ENCODE measurements at places on chromosomes 5 and 9. TPM values are rescaled to one million over a fixed set of nuclear protein-coding genes. Genes with fewer than 3 reads are reported as not detected.
A peak's percentile ranks its signal among the peaks of the same experiment; 100 is the strongest.

DNA sequence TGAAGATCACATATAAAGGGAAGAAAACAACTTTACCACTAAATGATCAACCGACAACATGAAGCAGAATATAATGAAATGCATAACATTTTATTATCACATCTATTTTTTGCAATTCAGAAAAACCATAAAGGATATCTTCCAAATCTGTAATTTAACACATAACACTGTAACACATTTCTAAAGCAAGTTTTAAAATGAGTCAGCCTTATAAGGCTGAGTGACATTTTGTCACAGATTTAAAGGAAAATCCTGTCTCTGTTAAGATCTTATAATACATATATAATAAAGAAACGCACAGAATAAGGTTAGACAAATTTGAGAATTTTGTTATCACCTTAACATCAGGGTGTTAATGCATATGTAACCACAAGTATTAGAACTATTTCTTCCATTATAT is 198.4 kb upstream of the RASA1 start:
- peaks cover 5% of the 10 kb centered on the region for H3K4me1 ChIP-seq
- no peak overlapping the region for H3K27ac ChIP-seq
- no peak for DNase-seq
- no peaks in the 10 kb centered on the region for H3K27me3 ChIP-seq
- H3K36me3 ChIP-seq = no peaks in the 10 kb centered on the region

DNA sequence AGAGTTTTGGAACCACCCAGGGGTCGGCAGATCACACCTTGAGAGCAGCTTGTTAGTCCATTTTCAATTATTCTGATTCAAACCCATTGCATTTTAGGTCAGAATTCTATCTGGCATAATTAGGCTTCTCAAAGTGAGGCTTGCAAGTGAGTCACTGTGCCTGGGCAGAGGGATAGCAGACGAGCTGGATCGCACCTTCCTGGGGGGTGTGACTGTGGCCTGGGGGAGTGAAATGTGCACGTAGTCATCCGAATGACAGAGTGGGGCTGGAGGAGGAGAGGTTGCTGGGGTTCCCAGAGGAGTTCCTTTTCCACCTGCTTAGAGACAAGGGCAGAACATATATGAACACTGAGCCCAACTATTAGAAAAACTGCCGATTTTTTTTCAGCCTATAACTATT is 31.7 kb downstream of the SPACA9 start:
- no peaks in the 10 kb centered on the region for H3K27me3 ChIP-seq
- no peak for DNase-seq
- peaks cover 35% of the 10 kb centered on the region for H3K36me3 ChIP-seq
- H3K4me1 ChIP-seq = no peaks in the 10 kb centered on the region

Gene EQTN
- total RNA-seq = not detected

DNA sequence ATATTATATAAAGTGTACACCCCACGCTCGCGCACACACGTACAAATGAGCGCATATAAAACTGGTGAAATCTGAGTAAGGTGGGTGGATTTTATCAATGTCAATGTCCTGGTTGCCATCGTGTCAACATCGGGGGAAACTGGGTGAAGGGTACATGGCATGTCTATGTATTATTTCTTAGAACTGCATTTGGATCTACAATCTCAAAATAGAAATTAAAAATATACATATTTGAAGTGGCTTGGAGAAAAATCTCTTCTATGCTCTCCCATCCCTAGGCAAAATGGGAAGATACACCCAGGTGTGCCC is 763 bp upstream of the WHRN start:
- H3K36me3 ChIP-seq = no peaks in the 10 kb centered on the region
- H3K4me3 ChIP-seq = peak overlapping the region; percentile 87
- peaks cover 30% of the 10 kb centered on the region for H3K27me3 ChIP-seq
- DNase-seq = no peak
- H3K27ac ChIP-seq = peak overlapping the region; percentile 64

Gene FOXD4
- total RNA-seq = 0.44 TPM

GRCh38 chr9:23586906-23587305 is 239.1 kb downstream of the ELAVL2 start:
- H3K27ac ChIP-seq = no peak overlapping the region
- H3K36me3 ChIP-seq = no peaks in the 10 kb centered on the region
- no peak overlapping the region for H3K4me3 ChIP-seq
- no peak for DNase-seq
- H3K27me3 ChIP-seq = peaks cover 2% of the 10 kb centered on the region

DNA sequence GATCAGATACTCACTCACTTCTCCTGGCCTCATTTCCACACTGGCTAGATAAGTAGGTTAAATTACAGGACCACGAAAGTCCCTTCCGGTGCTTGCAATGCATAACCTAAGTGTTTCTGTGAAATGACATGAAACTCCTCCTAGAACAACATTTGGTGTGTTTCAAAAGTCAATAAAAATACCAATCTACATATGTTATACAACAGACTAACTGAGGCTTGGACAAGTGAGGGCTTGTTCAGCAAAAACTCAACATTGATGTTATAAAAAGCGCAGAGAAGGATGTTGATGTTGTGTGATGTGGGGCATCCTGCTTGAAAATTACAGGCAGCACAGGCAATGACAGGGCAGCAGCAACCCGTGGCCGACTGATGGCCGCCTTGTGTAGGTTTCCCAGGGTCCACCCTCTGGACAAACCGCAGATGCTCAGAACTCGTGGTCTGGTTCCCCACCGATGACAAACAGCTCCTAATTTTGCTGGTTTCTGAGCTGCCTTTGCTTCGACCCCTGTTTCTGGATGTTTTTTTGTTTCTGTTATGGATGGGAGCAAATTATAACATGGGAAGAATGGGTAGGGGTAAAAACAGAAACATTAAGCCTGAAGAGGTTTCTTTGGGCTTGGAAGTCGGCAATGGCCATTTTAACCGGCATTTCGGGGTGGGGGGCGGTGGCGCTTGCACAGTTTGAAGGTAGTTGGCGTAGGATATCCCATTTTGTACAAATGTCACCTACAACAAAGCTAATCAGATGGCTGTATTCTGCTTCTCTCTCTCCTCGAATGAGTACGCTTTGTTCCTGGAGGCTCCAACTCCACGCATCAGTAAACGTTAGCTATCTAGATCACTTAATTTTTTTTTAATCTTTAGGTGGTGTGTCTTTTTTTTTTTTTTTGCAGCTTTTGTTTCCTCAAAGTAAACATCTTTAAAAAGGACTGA is 116.1 kb downstream of the PDZD2 start:
- H3K27me3 ChIP-seq = peaks cover 15% of the 10 kb centered on the region
- no peak overlapping the region for H3K4me3 ChIP-seq
- peaks cover 3% of the 10 kb centered on the region for H3K36me3 ChIP-seq

DNA sequence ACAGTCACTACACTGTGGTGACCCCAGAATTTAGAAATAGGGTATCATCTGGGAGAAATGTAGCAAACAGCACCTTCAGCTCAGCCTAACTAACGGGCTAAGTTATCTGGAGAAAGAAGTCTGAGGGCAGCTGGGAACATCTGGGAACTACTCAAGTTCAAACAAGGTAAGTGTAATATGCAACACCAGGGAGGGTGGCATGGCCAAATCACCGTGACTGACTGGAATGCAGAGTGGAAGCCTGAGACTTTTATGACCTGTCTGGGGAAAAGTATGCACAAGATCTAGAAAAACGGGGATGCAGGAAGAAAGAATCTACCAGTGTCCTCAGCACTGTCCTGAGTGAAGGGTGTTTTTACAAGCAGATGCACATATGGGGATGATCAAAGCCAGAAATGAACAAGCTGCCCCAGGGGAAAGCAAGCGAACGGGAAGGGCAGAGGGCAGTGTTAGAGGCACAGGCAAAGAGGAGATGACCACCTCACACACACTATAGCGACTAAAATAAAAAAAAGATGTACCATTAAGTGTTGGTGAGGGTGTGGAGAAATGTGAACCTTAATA is 59.9 kb downstream of the SERINC5 start:
- H3K27me3 ChIP-seq = no peaks in the 10 kb centered on the region
- H3K27ac ChIP-seq = no peak overlapping the region
- peaks cover 60% of the 10 kb centered on the region for H3K4me1 ChIP-seq
- no peak for DNase-seq

DNA sequence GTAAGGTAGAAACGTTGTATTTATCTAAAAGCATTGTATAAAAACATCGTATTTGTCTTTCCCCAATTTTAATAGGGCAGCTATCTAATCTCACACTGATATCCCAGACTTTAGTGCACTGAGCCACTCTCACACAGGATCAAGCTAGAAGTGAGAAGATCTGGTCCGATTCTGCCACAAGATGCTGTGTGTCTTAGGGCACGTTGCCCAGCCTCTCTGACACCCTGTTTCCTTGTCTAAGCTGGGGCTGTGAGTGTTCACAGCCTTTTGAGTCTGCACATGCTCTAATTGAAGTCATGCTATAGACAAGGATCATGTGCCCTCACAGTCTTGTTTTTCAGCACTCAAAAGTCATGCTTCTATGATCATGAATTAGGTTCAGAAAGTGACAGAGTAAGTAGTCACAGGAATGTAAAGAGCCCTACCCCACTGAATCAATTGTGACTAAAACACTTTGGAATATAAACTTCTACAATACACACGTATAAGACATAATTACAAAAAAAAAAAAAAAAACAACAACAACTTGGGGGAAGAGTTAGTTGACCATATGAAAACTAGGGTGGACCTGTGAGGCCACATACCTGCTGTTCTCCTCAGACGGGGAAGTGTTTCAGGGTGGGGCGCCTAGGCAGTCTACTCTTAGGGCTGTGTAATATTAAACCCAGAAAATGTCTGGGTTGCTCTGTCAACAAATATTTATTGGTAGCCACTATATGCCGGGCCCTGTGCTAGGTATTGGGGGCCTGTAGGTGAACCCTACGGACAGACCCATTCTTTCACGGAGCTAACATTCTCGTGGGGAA is 893 bp upstream of the ABLIM3 start:
- H3K4me1 ChIP-seq = peaks cover 34% of the 10 kb centered on the region
- H3K36me3 ChIP-seq = peaks cover 1% of the 10 kb centered on the region
- DNase-seq = no peak
- H3K27me3 ChIP-seq = no peaks in the 10 kb centered on the region

Gene PCDHA3
- 0.20 TPM for total RNA-seq

DNA sequence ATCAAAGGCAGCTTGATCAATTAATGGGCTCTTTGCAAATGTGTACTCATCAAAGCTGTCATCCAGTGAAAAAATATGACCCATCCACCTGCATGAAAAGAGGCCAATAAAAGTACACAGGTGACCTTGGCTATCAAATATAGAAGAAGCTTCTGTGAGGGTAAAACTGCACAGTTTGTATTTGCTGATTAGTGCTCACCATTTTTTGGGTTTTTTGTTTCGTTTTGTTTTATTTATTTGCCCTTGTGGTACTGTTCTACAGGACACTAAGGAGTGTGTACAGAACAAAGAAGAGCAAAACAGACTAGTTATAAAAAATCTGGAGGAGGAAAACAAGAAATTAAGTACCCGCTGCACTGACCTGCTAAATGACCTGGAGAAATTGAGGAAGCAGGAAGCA is 101.3 kb downstream of the CNTLN start:
- no peak overlapping the region for H3K27ac ChIP-seq
- H3K4me3 ChIP-seq = no peak overlapping the region
- H3K4me1 ChIP-seq = peaks cover 14% of the 10 kb centered on the region
- no peak for DNase-seq

Gene C5orf63
- total RNA-seq = 0.77 TPM

DNA sequence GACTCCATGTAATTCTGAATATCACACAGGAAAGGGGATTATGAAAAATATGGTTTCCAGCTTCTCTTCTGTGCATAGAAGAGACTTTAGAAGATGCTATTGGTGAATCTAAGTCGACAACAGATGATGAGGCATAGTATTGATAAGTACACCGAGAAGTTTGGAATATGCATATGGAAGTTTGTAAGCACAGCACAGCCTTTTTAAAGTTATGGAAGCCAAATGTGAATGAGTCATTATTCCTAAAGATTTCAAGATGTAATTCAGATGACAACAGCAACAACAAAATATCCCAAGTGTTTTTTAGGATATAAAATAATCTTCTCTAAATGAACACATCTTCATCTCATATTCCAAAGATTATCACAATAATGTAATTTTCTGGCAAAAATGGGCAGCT is 1723.3 kb downstream of the EFNA5 start:
- H3K27me3 ChIP-seq = no peaks in the 10 kb centered on the region
- no peak for DNase-seq
- H3K27ac ChIP-seq = no peak overlapping the region
- H3K4me1 ChIP-seq = peaks cover 1% of the 10 kb centered on the region
- no peaks in the 10 kb centered on the region for H3K36me3 ChIP-seq

Gene PPIC
- total RNA-seq = 104 TPM

Gene FAM81B
- total RNA-seq = not detected

- no peaks in the 10 kb centered on the region for H3K4me1 ChIP-seq
- no peak overlapping the region for H3K4me3 ChIP-seq
- H3K27ac ChIP-seq = no peak overlapping the region
- DNase-seq = no peak
- no peaks in the 10 kb centered on the region for H3K27me3 ChIP-seq
Observed at GRCh38 chr9:31908891-31909480, 475.5 kb upstream of the ACO1 start.

GRCh38 chr5:62289813-62290212 is 16.2 kb upstream of the KIF2A start:
- H3K4me3 ChIP-seq = no peak overlapping the region
- peaks cover 2% of the 10 kb centered on the region for H3K36me3 ChIP-seq
- H3K4me1 ChIP-seq = no peaks in the 10 kb centered on the region
- no peak for DNase-seq
- no peak overlapping the region for H3K27ac ChIP-seq

Gene APBA1
- 12.3 TPM for total RNA-seq

Gene ARAP3
- 7.1 TPM for total RNA-seq

DNA sequence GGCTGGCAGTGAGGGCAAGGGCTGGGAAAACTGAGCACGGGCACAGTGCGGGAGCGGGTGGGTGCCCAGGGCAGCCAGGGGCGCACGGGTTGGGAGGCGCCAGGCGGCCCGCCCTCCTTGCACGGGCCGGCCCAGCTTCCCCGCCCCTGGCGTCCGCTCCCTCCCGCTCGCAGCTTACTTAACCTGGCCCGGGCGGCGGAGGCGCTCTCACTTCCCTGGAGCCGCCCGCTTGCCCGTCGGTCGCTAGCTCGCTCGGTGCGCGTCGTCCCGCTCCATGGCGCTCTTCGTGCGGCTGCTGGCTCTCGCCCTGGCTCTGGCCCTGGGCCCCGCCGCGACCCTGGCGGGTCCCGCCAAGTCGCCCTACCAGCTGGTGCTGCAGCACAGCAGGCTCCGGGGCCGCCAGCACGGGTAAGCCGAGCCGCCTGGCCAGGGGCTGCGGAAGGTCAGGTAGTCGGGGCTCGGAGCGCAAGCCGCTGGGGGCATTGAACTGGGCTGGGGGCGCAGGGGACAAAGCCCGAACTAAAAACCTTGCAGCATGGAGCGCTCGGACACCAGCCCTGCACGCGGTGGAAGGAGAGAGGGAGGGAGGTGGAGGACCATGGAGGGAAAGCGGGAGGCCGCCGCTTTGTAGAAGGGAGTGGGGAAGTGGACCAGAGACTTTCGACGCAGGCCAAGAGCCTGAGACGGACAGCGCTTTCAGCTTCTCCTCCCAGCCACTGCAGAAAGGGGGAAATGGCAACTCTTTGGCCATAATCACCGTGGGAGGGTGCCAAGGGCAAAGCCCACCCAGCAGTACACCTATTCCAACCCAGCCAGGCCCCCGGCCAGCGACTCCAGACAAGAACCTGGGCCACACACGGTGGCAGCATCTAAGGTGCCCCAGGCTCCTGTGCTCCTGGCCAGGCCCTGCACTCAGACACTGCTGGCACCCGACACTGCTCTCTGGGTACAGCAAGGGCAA is at the start of gene TGFBI:
Gene TGFBI (plus strand): TSS at position 207 of the 961 bp plus-strand sequence. CDS start 68 bp downstream, at position 275.
- peak within 1 kb of the TSS; percentile 7 for H3K27ac ChIP-seq
- DNase-seq = no peak
- peaks cover 8% of the 10 kb centered on the region for H3K36me3 ChIP-seq
- H3K4me3 ChIP-seq = peak within 1 kb of the TSS; percentile 74

GRCh38 chr5:153658149-153658548 is 167.7 kb downstream of the GRIA1 start:
- DNase-seq = no peak
- H3K27ac ChIP-seq = no peak overlapping the region
- peaks cover 12% of the 10 kb centered on the region for H3K4me1 ChIP-seq
- no peaks in the 10 kb centered on the region for H3K36me3 ChIP-seq
- peaks cover 1% of the 10 kb centered on the region for H3K27me3 ChIP-seq
